Fibroblast of lung (primary cell): ENCODE measurements at places on chromosomes 13 and 19. TPM values are rescaled to one million over a fixed set of nuclear protein-coding genes. Genes with fewer than 3 reads are reported as not detected.

CD22 gene
- total RNA-seq = 1.2 TPM in 1 of 2 replicates, not detected in the other

KLK2 gene
- not detected in 2 replicates for total RNA-seq

ZNF681 gene
- total RNA-seq = 0.51 and 0.66 TPM in 2 replicates

CEACAM16 gene
- under 0.01 TPM in 1 of 2 replicates, not detected in the other for total RNA-seq

KRTDAP gene
- not detected in 2 replicates for total RNA-seq

NCR1 gene
- not detected in 2 replicates for total RNA-seq

SSBP4 gene
- 58.6 and 76.5 TPM in 2 replicates for total RNA-seq

IZUMO2 gene
- not detected in 2 replicates for total RNA-seq

STOML3 gene
- not detected in 2 replicates for total RNA-seq

KLK12 gene
- total RNA-seq = not detected in 2 replicates

SLC17A7 gene
- 0.33 TPM in 1 of 2 replicates, not detected in the other for total RNA-seq

GPC5 gene
- 0.17 TPM in 1 of 2 replicates, not detected in the other for total RNA-seq

ADM5 gene
- total RNA-seq = 0.26 and 0.33 TPM in 2 replicates

FRY gene
- 4.1 and 18.3 TPM in 2 replicates for total RNA-seq

LHB gene
- not detected in 2 replicates for total RNA-seq

DMPK gene
- total RNA-seq = 44.9 and 115 TPM in 2 replicates

KLK15 gene
- not detected in 2 replicates for total RNA-seq

ADGRE2 gene
- under 0.01 TPM in 2 replicates for total RNA-seq

PSG3 gene
- not detected in 2 replicates for total RNA-seq

- peak; percentile 55 for DNase-seq
Observed at GRCh38 chr13:38042771-38043170, 173.2 kb upstream of the TRPC4 start.

DNA sequence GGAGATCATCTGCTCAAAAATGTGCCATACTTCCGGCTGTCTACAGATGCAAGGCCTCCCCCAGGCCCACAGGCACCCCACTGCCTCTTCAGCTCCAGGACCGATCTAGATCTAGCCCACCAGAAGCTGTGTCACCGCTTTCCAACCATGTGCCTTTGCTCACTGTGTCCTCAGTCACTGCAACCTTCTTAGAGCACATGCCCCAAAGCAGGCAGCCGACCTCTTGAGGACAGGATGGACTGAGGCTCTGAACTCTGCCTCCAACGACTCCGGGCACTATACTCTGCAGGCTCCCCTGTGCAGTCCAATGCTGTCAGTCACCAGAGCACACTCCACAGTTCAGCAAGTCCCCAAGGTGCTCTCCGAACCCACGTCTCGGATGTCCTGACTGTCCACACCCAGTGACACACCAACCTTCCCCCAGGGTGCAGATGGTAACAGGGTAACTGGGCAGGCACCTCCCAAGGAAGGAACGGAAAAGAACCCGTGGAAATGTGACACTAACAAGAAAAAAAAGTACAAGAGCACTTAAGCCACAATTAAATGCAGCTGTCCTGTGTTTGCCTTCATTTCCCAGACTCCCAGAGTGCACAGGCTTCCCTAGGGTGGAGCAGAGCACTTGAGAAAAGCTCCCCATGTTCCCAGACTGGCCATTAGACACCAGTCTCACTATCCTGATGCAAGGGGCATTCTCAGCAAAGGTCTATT lies 4.8 kb downstream of the STK24 start:
- peak; percentile 44 for DNase-seq

GRCh38 chr13:109281903-109282635 lies 504.3 kb downstream of the IRS2 start:
- DNase-seq = no peak

DNA sequence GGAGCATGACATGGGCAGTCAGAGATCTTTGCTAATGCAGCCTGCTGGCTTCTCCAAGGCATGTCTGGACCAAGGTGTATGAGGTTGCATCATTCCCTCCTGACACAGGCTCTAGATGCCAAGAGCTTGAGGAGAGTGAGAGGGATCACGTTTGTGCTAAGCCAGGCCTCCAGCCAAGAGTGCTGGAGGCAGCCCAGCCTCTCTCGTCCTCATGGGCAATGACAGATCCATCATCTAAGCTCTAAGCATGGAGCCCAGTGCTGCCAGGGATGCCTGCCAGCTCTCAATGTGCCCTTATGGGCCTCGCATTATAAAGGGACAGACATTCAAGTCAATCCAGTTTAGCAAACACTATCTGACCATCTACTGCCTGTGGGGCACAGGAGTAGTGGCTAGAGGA lies 136.3 kb upstream of the VSTM2B start:
- DNase-seq = no peak

- peak; percentile 95 for DNase-seq
Observed at GRCh38 chr19:3365836-3366752, at the start of gene NFIC. Gene NFIC, plus strand, starts transcription at chr19:3366583. Its CDS starts 54 bp downstream, at chr19:3366637.

GRCh38 chr19:46630586-46631205 lies 5.3 kb downstream of the GNG8 start:
- DNase-seq = no peak

- DNase-seq = no peak
Observed at GRCh38 chr19:6752256-6753177, 13.0 kb downstream of the TRIP10 start.

GRCh38 chr13:60398907-60399589 lies 2.0 kb downstream of the TDRD3 start:
- DNase-seq = peak; percentile 22

GRCh38 chr13:109743706-109744453 lies 42.5 kb downstream of the IRS2 start:
- peak; percentile 79 for DNase-seq

DNA sequence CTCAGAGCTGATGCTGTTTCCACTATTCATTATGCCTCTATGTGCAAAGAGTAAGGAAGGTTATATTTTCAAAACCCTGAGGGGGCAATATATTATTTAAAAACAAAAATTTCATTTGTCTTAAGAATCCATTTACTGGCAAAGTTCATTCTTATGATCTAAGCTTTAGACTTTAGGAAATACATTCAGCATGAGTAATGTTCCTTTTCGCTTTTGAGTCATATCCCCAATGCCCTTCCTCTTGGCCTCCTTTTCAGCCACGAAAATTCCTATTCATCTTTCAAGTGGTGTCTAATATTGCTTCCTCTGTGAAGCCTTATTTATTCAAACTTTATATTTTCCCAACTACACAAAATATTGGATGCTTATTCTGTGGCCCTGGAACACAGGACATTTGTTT lies 1317.0 kb downstream of the PCDH9 start:
- peak; percentile 92 for DNase-seq

GRCh38 chr19:12994701-12995595 lies at the start of gene NFIX:
Gene NFIX, plus strand, starts transcription at chr19:12995475. Its CDS starts 363 bp downstream, at chr19:12995838.
- peak; percentile 59 for DNase-seq

GRCh38 chr13:95289020-95289444 lies 12.2 kb downstream of the ABCC4 start:
- DNase-seq = peak; percentile 51

DNA sequence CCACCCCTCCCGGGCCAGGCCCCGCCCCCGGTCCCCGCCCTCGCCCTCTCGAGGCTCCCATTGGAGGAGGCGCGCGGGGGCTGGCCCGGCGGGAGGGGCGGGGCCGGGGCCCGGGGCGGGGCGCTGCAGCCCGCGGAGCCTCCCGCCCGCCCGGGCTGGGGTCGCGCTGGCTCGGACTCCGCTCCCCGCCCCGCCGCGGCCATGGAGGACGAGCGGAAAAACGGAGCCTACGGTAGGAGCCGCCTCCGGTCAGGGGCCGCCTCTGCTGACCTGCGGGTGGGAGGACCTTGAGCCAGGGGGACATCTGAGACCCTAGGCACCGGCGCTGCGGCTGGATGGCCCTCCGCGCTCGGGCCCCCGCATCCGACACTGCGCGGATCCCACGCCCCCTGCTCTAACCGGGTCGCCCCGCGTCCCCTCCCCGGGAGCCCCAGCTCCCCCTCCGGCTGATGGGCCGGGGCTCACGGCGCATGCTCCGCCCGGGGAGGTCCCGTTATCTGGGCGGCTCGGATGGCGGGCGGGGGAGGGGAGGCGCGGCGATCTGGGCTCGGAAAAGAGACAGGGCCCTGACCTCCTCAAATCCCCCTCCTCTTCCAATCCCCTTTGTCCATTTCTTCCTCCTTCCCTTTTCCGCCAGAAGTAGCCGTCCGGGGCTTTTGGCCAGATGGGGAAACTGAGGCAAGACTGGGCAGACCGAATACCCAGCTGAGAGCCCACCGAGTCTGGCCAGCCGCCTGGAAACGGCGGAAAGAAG lies 15.4 kb upstream of the AP1M2 start:
- peak; percentile 61 for DNase-seq

DNA sequence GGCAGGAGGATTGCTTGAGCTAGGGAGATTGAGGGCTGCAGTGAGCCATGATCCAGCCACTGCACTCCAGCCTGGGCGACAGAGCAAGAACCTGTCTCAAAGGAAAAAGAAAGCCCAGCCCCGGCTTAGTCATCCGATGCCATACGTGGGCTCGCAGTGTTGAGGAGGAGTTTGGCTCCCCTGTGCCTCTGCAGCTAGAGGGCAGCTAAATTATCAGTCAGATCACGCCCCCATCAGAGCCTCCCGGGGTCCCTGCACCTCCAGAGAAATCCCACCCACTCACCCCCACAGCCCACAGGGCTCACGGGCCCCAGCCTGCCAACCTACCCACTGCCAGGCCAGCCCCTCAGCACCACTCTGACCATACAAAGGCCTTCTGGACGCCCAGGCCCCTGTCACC lies 27.6 kb downstream of the MAU2 start:
- peak; percentile 43 for DNase-seq

GRCh38 chr13:79654520-79654919 lies 173.6 kb downstream of the NDFIP2 start:
- peak; percentile 27 for DNase-seq

- DNase-seq = no peak
Observed at GRCh38 chr13:39877134-39877533, 221.7 kb downstream of the COG6 start.

DNA sequence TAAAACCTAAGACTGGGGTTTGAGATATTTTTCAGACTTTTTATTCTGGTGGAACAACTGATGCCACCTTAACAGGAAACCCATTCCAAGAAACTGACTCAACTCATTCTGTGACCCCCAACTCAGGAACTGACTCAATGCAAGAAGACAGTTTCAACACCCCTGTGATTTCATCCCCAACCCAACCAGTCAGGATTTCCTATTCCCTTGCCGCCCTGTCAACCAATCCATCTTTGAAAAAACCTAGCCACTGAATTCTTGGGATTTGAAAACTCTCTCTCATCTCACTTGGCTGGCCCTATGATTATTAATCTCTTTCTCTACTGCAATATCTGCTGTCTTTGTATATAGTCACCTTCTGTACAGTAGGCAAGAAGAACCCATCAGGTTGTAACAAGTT lies 1211.9 kb upstream of the ATXN8OS start:
- peak; percentile 1 for DNase-seq
